ENCODE measurements at places on chromosomes 2 and 18.

- no peak overlapping the region for H3K27ac ChIP-seq
- no peaks in the 10 kb centered on the region for H3K27me3 ChIP-seq
- DNase-seq, result peak; percentile 46
- no peak overlapping the region for H3K4me3 ChIP-seq
Measured at GRCh38 chr2:43041661-43042360, 184.6 kb downstream of the ZFP36L2 start.

- no peak overlapping the region for H3K27ac ChIP-seq
- H3K4me1 ChIP-seq, result peaks cover 18% of the 10 kb centered on the region
- H3K36me3 ChIP-seq, result no peaks in the 10 kb centered on the region
- H3K4me3 ChIP-seq, result peak overlapping the region; percentile 31
- DNase-seq, result peak; percentile 3
Measured at GRCh38 chr2:56448403-56449001, 264.7 kb downstream of the CCDC85A start.

DNA sequence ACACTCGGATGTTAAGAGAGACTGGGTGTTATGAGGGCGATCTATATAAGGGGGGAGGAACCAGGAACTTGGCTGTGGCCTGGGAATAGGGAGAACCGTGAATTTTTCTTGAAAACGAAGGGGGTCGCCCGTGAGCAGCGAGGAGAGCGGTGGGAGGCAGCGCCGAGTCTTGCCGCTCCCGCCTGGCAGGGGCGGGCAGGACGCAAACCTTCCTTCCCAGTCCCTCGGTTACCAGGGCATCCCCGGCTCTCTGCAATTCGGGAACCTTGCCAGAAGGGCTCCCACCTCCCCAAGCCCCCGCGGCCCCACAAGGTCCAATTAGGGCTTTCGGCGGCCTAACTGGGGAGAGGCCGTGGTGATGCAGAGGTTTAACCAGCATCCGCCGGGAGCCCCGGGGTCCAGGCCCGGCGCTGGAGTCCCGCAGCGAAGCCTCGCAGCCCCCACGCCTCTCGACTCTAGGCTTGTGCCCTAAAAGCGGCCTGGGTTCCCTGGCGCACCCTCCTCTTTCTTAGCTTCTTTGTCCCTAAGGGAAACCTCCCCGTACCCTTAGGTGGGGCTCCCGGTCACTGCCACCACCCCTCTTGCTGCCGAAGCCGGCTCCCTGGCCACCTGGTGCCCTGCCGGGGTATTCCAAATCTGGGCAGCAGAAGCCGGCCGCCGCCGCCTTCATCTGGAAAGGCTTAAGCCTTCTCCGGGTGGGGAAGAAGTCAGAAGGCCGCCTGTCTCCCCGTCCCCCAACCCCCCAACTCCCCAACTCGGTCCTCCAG, 680 bp upstream of the FHOD3 start:
- peak overlapping the region; percentile 67 for H3K4me3 ChIP-seq
- H3K27ac ChIP-seq, result no peak overlapping the region
- peaks cover 50% of the 10 kb centered on the region for H3K27me3 ChIP-seq
- H3K4me1 ChIP-seq, result peaks cover 9% of the 10 kb centered on the region
- peak; percentile 32 for DNase-seq

GRCh38 chr2:188478724-188479123, 187.1 kb downstream of the GULP1 start:
- no peak overlapping the region for H3K27ac ChIP-seq
- no peaks in the 10 kb centered on the region for H3K4me1 ChIP-seq
- H3K27me3 ChIP-seq, result no peaks in the 10 kb centered on the region
- no peak for DNase-seq
- H3K36me3 ChIP-seq, result no peaks in the 10 kb centered on the region

- DNase-seq, result no peak
- H3K36me3 ChIP-seq, result no peaks in the 10 kb centered on the region
- no peak overlapping the region for H3K4me3 ChIP-seq
- H3K27ac ChIP-seq, result no peak overlapping the region
Measured at GRCh38 chr18:55513161-55513560, 74.8 kb downstream of the TCF4 start.

DNA sequence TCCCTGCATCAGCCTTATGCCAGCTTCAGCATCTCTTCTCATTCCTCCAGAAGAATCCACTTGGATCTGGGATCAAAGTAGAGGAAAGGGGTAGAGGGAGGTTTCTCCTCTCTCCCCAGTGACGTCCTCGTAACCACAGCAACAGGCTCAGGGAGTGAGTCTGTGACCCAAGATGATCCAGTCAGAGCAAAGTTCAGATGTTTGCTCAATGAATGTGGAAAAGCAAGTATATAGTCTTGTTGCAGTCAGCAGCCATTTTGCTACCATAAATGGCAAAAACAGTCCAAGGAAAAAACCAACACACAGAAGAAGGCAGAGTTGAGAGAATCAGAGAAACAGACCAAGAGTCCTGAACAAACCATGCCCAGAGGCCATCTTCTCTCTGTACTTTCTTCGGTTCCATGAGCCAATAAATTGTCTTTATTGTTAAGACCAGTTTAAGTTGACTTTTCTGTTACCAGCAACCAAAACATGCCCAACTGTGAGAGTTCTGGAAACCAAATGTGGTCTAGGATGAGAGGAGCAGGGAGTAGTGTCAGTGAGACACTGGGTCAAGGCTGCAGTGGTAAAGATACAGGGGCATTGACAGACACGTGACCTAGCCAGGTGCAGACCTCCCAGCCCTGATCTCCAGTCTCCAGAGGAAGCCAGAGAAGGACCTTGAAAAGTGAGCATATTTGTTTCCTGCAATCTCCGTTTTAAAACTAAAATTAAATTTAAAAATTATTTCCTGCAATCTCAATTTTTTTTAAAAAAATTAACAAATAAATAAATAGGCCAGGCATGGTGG, 3.2 kb upstream of the CXCR1 start:
- peaks cover 22% of the 10 kb centered on the region for H3K4me1 ChIP-seq
- no peaks in the 10 kb centered on the region for H3K27me3 ChIP-seq
- no peak overlapping the region for H3K27ac ChIP-seq
- peak; percentile 43 for DNase-seq
- H3K4me3 ChIP-seq, result no peak overlapping the region

DNA sequence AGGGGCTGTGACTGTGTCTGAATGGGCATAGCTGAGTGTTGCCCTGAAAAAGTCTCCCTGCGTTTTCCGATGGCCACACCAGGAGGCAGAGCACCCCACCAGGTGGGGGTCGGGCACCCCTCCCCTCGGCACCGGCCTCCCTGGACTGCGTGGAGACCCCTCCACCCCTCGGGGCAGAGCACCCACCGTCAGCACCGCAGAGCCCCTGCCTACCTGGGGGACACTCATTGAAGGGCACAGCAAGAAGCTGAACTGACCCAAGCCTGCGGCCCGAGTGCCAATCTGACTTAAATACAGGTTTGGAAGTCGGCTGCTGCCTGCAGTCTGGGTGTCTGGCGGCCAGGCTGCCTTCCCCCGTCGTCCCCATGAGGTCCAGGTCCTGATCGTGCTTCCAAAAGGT, 69.9 kb downstream of the KCNG2 start:
- no peak for DNase-seq
- H3K27me3 ChIP-seq, result peaks cover 64% of the 10 kb centered on the region
- no peaks in the 10 kb centered on the region for H3K36me3 ChIP-seq
- H3K4me1 ChIP-seq, result peaks cover 6% of the 10 kb centered on the region

DNA sequence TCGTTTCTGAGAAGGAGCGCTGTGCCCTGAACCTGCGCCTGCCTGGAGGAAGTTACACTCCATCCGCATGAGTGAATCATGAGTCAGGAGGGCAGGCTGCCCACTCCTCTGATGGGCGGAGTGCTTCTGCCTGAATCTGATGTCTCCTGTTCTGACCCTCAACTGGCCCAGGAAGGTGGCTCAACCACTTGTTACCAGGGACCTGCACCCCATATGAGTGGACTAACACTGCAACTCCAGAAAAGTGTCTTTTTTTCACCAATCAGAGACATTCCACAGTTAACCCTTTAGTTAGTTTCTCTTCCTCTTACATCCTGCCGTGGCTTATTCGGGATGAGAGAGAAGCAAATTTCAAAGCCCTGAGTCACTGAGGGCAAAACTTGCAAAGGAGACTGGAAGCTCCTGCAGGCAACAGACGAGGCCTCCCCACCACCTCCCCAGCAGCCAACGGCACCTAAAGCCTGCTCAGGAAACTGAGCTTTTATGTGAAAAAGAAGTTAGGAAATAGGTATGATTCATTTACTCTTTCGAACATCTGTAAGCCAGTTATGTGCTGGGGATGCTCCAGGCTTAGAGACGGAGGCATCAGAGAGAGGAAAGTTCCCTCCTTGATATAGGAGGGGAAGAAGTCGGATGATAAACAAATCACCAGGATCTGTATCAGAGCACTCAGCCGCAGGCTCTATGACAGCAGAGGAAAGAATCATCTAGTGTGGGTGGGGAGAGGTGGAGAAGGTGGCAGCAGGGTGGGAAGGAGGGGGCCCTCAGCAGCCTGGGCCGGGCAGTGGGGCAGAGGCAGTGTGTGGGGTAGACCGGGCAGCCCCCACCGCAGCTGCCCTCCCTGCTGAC, 30.9 kb downstream of the MBP start:
- no peaks in the 10 kb centered on the region for H3K36me3 ChIP-seq
- H3K4me3 ChIP-seq, result no peak overlapping the region
- no peak overlapping the region for H3K27ac ChIP-seq
- no peaks in the 10 kb centered on the region for H3K27me3 ChIP-seq

GRCh38 chr2:169012812-169013627, 18.1 kb downstream of the ABCB11 start:
- H3K27me3 ChIP-seq, result no peaks in the 10 kb centered on the region
- H3K27ac ChIP-seq, result no peak overlapping the region
- H3K36me3 ChIP-seq, result no peaks in the 10 kb centered on the region
- no peak for DNase-seq

GRCh38 chr2:63651356-63651755, 62.6 kb downstream of the MDH1 start:
- no peak overlapping the region for H3K27ac ChIP-seq
- H3K27me3 ChIP-seq, result no peaks in the 10 kb centered on the region
- no peak for DNase-seq
- H3K4me1 ChIP-seq, result no peaks in the 10 kb centered on the region

DNA sequence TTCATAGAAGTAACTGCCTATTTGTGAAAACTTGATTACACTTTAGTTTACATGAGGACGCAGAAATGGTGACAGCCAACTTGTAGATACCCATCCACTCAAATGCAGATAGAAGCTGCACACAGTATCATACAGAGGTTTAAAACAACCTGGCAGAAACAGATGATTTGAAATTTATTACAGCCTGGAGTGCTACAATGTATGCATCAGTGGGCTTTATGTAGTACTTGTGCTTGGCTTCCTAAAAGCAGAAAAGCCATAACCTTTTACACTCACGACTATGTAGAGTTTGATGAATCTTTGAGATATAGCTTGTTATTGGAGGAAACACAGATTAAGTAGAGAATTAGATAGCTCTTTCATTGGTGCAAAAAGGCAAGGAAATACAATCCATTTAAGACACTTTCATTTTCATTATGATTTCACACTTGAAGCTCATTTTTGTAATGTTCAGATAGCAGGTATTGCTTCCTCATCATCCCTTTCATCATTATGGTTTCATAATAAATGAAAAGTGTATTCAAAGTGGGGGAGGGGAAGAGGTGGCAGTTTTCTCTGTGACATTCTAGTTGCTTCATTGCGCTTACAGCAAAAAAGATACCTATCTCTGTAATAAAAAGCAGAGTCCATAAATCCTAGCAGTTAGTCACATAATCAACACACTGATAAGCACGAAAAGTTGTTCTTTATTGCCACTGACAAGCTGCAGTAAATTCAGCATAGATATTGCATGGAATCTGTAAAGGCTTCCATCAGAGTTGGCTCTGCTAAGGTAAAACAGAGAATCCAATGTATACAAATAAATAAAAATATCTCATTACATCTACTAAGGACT, 789.8 kb upstream of the FSHR start:
- no peak overlapping the region for H3K4me3 ChIP-seq
- no peaks in the 10 kb centered on the region for H3K36me3 ChIP-seq
- H3K27me3 ChIP-seq, result no peaks in the 10 kb centered on the region
- no peak for DNase-seq
- H3K27ac ChIP-seq, result no peak overlapping the region

DNA sequence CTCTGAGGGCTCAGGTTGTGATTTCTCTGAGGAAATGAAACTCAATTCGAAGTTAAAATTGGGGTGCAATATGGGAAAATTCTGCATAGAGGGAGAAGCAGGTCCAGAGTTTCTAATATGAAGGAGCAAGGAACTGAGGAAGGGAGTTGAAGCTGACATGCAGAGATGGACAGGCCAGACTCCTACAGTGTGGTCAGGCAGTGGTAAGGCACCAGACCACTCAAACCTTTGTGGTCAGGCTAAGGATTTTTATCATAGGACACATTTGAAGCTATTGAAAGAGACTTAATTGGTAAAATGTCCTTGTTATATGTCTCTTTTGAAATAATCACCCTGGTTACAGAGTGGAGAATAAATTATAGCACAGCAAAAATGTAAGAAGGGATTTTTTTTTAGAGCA, 1074.8 kb upstream of the CDH2 start:
- no peaks in the 10 kb centered on the region for H3K27me3 ChIP-seq
- no peaks in the 10 kb centered on the region for H3K4me1 ChIP-seq
- no peaks in the 10 kb centered on the region for H3K36me3 ChIP-seq
- H3K27ac ChIP-seq, result no peak overlapping the region
- no peak for DNase-seq

DNA sequence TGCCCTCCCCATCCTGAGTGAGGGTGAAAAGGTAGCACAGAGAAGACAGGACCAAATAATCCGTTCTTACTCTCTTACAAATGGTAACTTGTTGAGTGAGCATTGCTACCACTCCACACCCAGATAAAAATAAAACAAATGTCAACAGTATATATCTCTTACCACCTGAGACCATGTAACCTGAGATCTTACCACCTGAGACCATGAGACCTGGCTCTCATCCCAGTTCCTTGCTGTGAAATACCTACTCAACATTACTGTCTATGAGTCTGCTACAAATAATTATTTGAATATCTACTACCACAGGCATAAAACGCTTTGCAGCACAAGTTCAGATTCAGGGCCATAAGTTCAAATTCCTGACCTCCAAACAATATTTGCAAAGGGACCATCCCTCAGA, 234.7 kb downstream of the C1D start:
- H3K4me3 ChIP-seq, result no peak overlapping the region
- DNase-seq, result no peak
- H3K27me3 ChIP-seq, result no peaks in the 10 kb centered on the region
- H3K4me1 ChIP-seq, result no peaks in the 10 kb centered on the region
- H3K36me3 ChIP-seq, result no peaks in the 10 kb centered on the region

- H3K4me3 ChIP-seq, result no peak overlapping the region
- H3K27me3 ChIP-seq, result peaks cover under 1% of the 10 kb centered on the region
- no peak for DNase-seq
- peaks cover 27% of the 10 kb centered on the region for H3K4me1 ChIP-seq
- H3K36me3 ChIP-seq, result no peaks in the 10 kb centered on the region
- no peak overlapping the region for H3K27ac ChIP-seq
Measured at GRCh38 chr2:85254540-85255300, 73.1 kb downstream of the TGOLN2 start.

- DNase-seq, result no peak
- no peak overlapping the region for H3K4me3 ChIP-seq
- H3K27me3 ChIP-seq, result no peaks in the 10 kb centered on the region
- H3K27ac ChIP-seq, result no peak overlapping the region
- H3K36me3 ChIP-seq, result no peaks in the 10 kb centered on the region
Measured at GRCh38 chr2:205767617-205768016, 85.3 kb downstream of the NRP2 start.

GRCh38 chr2:129722306-129723019, 257.0 kb upstream of the RAB6C start:
- no peak for DNase-seq
- H3K27me3 ChIP-seq, result peaks cover 4% of the 10 kb centered on the region
- no peak overlapping the region for H3K4me3 ChIP-seq
- H3K27ac ChIP-seq, result no peak overlapping the region
- no peaks in the 10 kb centered on the region for H3K4me1 ChIP-seq

Measured in HepG2 (cell line).